ENCODE measurements at places on chromosomes 3 and 15. TPM values are rescaled to one million over a fixed set of nuclear protein-coding genes. Genes with fewer than 3 reads are reported as not detected.
A peak's percentile ranks its signal among the peaks of the same experiment; 100 is the strongest.

DNA sequence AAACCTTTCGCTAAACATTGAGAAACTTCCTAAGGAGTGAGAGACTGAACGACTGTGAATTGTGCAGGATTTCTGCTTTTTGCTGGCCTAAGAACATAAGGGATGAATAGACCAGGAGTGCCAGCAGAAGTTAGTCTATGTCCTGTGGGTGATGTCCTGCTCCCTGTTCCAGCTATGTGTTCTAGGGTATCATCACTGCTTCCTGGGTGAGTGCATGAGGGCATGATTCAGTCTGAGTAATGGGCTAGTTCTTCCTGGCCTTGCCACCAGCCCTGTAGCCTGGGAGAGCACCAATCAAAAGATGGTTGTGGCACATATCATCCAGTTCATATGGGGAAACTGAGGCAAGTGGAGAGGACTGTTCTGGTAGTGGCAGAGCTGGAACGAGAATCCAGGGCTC is 153.9 kb upstream of the TPM1 start:
- no peaks in the 10 kb centered on the region for H3K36me3 ChIP-seq
- H3K4me3 ChIP-seq, result no peak overlapping the region
- H3K27ac ChIP-seq, result no peak overlapping the region
- H3K4me1 ChIP-seq, result no peaks in the 10 kb centered on the region
- DNase-seq, result no peak

- H3K36me3 ChIP-seq, result no peaks in the 10 kb centered on the region
- H3K27me3 ChIP-seq, result no peaks in the 10 kb centered on the region
- peak; percentile 68 for DNase-seq
- no peak overlapping the region for H3K4me3 ChIP-seq
- no peak overlapping the region for H3K27ac ChIP-seq
Measured at GRCh38 chr3:186259612-186260383, 102.2 kb downstream of the DGKG start.

DNA sequence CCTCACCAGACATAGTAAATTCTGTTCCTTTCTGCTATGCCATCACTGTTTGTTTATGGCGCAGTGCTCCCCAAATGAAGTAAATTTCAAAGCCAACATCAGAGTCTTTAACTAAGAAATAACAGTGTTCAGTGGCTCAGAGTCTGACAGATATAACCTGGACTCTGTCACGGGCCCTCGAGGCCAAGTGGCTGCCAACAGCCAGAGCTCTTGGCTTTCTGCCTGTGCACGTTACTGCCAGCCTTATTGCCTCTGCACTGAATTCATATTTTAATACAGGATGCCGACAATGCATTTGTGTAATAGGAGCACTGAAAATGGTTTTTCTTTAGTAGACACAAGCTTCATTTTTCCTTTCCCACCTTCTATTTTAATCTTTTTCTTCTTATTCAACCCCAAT is 219.9 kb downstream of the NLGN1 start:
- H3K4me1 ChIP-seq, result no peaks in the 10 kb centered on the region
- H3K4me3 ChIP-seq, result no peak overlapping the region

DNA sequence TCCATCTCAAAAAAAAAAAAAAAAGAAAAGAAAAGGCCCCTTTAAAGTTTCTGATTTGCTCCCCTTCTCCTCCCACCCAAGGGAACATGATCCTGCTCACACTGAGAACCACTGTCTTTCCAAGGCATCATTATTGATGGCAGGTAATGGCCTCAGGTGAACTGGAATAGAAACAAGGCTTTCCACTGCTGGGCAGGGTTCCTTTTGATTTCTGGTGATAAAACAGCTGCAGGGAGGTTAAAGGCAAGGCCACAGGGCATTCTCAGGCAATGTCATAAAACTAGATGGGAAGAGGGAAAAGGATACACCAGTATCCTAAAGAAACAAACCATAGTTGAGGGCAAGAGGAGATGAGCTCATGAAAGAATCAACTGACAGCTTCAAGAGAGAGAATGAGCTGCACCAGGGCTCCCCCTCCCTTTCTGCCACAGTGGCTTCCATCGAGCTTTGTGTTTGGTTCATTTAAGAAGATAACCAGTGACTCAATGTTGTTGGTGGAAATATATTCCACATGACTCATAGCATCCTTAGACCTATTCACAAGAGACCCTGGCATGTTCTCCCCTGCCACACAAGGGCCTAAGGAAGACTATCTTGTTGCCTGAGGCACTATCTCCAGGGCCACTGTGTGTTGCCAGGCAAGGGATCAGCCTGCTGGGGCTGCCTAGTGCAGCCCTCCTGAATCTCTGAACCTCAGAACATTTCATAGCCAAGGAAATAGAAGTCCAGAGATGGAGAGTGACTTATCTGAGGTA is 86.4 kb downstream of the WDR76 start:
- no peak for DNase-seq
- H3K36me3 ChIP-seq, result no peaks in the 10 kb centered on the region
- no peak overlapping the region for H3K4me3 ChIP-seq
- no peaks in the 10 kb centered on the region for H3K27me3 ChIP-seq

GRCh38 chr15:66163553-66163952 is 90.0 kb downstream of the MEGF11 start:
- DNase-seq, result no peak
- no peak overlapping the region for H3K4me3 ChIP-seq
- H3K36me3 ChIP-seq, result no peaks in the 10 kb centered on the region
- H3K27me3 ChIP-seq, result peaks cover 3% of the 10 kb centered on the region

GRCh38 chr3:109384164-109384563 is 46.8 kb upstream of the DPPA4 start:
- no peak overlapping the region for H3K27ac ChIP-seq
- H3K4me3 ChIP-seq, result no peak overlapping the region
- no peak for DNase-seq
- no peaks in the 10 kb centered on the region for H3K4me1 ChIP-seq
- no peaks in the 10 kb centered on the region for H3K36me3 ChIP-seq

DNA sequence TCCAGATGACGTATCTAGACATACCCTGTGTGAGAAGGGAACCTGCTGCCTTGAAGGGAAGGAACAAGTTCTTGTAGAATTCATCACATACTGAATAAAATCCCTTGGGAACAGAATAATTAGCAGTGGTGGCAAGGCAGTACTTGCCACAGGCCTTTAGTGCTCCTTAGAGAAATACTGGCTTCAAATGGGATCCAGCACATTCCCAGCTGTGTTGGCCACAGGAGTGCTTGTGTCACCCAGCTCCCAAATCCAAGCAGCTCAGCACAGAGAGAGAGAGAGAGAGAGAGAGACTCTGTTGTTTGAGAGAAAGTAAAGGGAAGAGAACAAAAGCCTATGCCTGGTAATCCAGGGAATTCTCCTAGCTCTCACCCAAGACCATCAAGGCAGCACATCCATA is 969.0 kb upstream of the ALCAM start:
- H3K27me3 ChIP-seq, result no peaks in the 10 kb centered on the region
- H3K36me3 ChIP-seq, result no peaks in the 10 kb centered on the region
- DNase-seq, result no peak
- H3K27ac ChIP-seq, result no peak overlapping the region
- no peaks in the 10 kb centered on the region for H3K4me1 ChIP-seq

DNA sequence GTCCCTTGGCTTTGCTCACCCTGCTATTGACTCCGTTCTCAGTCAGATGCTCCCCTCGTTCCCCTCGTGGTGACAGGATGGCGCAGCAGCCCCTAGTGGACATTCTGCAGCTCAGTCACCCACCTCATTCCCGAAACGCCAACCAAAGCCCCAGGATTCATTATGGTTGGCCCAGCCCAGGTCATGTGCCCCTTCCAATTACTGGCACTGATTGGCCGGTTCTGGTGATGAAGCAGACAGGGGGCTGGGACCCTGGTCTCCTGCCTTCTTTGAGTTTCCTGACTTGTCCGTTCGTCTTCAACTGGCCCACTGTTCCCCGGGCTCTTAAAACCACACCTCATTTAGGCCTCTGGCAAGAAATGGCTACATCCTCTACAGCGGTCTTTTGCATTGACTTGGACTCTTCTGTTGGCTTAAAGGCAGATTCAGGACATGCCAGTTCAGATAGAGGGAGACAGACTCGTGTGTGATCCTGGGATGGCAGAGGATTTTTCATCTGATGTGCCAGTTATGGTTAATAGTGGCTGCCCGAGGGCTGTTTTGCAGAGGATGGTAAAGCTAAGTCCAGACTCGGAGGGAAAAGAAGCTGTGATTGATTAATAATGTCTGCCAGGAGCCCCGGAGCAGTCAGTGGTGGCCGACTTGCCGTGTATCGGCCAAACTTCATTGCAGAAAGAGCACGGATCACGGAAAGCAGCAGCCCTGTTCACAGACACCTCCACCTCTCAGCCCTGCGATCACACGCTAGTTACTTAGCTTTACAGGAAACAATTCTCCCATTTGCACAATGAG is 37.8 kb downstream of the LSM3 start:
- H3K4me3 ChIP-seq, result no peak overlapping the region
- no peaks in the 10 kb centered on the region for H3K4me1 ChIP-seq
- H3K27ac ChIP-seq, result no peak overlapping the region
- H3K36me3 ChIP-seq, result peaks cover 2% of the 10 kb centered on the region
- DNase-seq, result peak; percentile 2

GRCh38 chr3:18428036-18428435 is 2.9 kb upstream of the SATB1 start:
- no peak for DNase-seq
- peaks cover 67% of the 10 kb centered on the region for H3K4me1 ChIP-seq
- no peaks in the 10 kb centered on the region for H3K27me3 ChIP-seq
- peak overlapping the region; percentile 57 for H3K4me3 ChIP-seq

- H3K4me1 ChIP-seq, result peaks cover 46% of the 10 kb centered on the region
- H3K27me3 ChIP-seq, result no peaks in the 10 kb centered on the region
- H3K4me3 ChIP-seq, result peak within 1 kb of the TSS; percentile 96
- peak; percentile 93 for DNase-seq
- peaks cover 30% of the 10 kb centered on the region for H3K36me3 ChIP-seq
Measured at GRCh38 chr3:32106132-32106928, at the start of gene GPD1L. GPD1L (plus strand) TSS chr3:32106620; CDS start chr3:32106712, 92 bp downstream.

GRCh38 chr3:157021679-157022078 is 138.3 kb downstream of the CCNL1 start:
- no peaks in the 10 kb centered on the region for H3K36me3 ChIP-seq
- H3K4me1 ChIP-seq, result peaks cover 8% of the 10 kb centered on the region
- DNase-seq, result no peak
- peaks cover 4% of the 10 kb centered on the region for H3K27me3 ChIP-seq
- no peak overlapping the region for H3K4me3 ChIP-seq

- H3K36me3 ChIP-seq, result no peaks in the 10 kb centered on the region
- no peak overlapping the region for H3K4me3 ChIP-seq
- H3K27ac ChIP-seq, result no peak overlapping the region
- DNase-seq, result no peak
Measured at GRCh38 chr3:62607287-62608029, 234.1 kb upstream of the FEZF2 start.

GRCh38 chr3:48440590-48440958 is 517 bp downstream of the TMA7 start:
- H3K4me1 ChIP-seq, result peaks cover 34% of the 10 kb centered on the region
- no peaks in the 10 kb centered on the region for H3K27me3 ChIP-seq
- DNase-seq, result peak; percentile 40
- peaks cover 37% of the 10 kb centered on the region for H3K36me3 ChIP-seq

- H3K27ac ChIP-seq, result peak overlapping the region; percentile 91
- H3K4me3 ChIP-seq, result peak overlapping the region; percentile 86
- peaks cover 43% of the 10 kb centered on the region for H3K4me1 ChIP-seq
- peaks cover 9% of the 10 kb centered on the region for H3K27me3 ChIP-seq
Measured at GRCh38 chr3:128725547-128726022, 398 bp upstream of the RAB7A start.

DNA sequence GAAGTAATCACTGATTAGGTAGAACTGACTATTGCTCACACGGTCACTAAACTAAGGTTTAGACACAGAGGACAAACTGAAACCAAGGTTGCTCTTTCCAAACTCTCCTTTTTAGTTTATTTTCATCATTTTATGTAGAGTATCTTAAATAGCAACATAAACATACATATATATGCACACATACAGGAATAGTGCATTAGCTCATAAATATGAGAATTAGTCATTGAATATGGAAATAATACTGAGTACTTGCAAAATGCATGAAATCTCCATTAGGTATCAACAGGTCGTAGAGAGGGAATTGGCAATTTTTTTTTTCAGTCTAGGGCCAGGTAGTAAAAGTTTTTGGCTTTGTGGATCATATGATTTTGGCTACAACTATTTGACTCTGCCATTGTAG is 557.1 kb downstream of the NLGN1 start:
- no peaks in the 10 kb centered on the region for H3K36me3 ChIP-seq
- no peak overlapping the region for H3K4me3 ChIP-seq
- DNase-seq, result no peak
- H3K4me1 ChIP-seq, result no peaks in the 10 kb centered on the region
- H3K27me3 ChIP-seq, result no peaks in the 10 kb centered on the region

- no peak for DNase-seq
- no peaks in the 10 kb centered on the region for H3K4me1 ChIP-seq
- H3K27ac ChIP-seq, result no peak overlapping the region
- H3K27me3 ChIP-seq, result peaks cover 7% of the 10 kb centered on the region
- no peak overlapping the region for H3K4me3 ChIP-seq
Measured at GRCh38 chr15:33115191-33115861, 79.2 kb downstream of the FMN1 start.

DNA sequence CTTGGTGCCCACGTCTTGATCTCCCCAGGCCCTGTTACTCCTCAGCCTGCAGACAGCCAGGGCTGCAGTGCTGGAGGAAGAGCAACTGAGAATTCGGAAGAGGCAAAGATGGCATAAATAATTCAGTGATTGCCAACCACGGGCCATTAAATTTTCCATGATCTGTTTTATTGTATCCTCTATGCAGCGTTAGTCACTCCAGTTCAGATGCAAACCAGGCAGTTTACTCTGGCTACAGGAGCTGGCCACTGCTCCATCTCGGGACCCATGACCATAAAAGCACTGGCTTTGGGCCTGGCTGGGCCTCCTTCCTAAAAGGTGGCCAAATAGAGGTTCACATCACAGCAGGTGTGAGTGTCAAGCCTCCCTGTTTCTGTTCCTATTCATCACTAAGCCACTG is 137.6 kb upstream of the TLE3 start:
- H3K4me1 ChIP-seq, result peaks cover 50% of the 10 kb centered on the region
- H3K27me3 ChIP-seq, result peaks cover 16% of the 10 kb centered on the region
- peaks cover 15% of the 10 kb centered on the region for H3K36me3 ChIP-seq
- no peak overlapping the region for H3K4me3 ChIP-seq
- no peak for DNase-seq

DNAH1 gene
- total RNA-seq, result 20.2 TPM

SLC51A gene
- not detected for total RNA-seq

GOLGA8J gene
- 0.34 TPM for total RNA-seq

CHST13 gene
- not detected for total RNA-seq

CCRL2 gene
- 10.1 TPM for total RNA-seq

SOX14 gene
- total RNA-seq, result not detected
